ENCODE measurements at places on chromosomes 6 and 20. TPM values are rescaled to one million over a fixed set of nuclear protein-coding genes. Genes with fewer than 3 reads are reported as not detected.

- no peak for DNase-seq
Measured at GRCh38 chr6:110356778-110357177, 1.4 kb downstream of the METTL24 start.

DNA sequence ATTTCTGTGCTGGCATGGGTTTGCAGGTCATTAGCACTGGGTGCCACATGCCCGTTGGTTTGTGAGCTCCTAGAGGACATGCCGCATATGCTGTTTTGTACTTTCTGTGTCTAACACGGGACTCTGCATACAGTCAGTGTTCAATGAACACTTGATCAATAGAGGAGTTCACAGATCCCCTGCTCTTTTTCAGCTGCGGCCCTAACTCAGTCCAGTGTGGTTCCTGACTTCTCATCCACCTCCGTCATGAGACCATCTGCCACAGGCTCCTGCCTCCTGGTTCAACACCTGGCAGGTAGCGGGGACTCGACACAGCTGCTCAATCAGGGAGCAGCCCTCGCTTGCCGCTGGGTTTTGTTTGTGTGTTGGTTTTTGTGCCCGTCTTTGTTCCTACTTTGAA, 13.8 kb upstream of the BMP7 start:
- DNase-seq, result no peak

GRCh38 chr20:1623501-1624205, 3.8 kb upstream of the SIRPB1 start:
- no peak for DNase-seq

- DNase-seq, result no peak
Measured at GRCh38 chr6:150547502-150548222, 52.0 kb upstream of the PLEKHG1 start.

DNA sequence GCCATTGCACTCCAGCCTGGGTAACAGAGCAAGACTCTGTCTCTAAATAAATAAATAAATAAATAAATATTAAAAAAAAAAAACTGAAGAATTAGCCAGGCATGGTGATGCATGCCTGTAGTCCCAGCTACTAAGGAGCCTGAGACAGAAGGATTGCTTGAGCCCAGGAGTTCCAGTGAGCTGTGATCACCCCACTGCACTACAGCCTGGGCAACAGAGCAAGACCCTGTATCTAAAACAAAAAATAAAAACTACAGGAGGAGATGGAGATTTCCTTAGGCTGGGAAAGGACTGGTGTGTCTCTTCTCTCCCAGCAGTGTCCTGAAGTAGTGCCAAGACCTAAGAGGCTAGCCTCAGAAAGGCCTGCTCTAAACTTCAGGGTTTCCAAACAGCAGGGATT, 8.1 kb upstream of the GTF3C6 start:
- no peak for DNase-seq

DNA sequence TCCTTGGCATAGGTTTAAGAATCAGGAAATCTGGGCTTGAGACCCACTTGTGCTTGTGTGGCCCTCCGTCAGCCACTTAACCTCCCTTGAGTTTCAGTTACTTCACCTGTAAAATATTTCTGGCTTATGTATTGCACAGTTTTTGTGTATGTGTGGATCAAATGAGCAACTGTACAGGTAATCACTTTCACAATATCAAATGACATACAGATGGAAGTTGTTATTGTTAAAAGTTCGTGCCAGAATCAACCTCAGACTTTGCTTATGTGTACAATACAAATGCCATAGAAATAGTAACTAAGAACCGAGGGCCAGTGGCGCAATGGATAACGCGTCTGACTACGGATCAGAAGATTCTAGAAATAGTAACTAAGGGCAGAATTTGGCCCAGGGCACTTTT, 65.6 kb upstream of the KIF13A start:
- DNase-seq, result no peak

GRCh38 chr6:88992741-88993552, 29.5 kb upstream of the RNGTT start:
- DNase-seq, result no peak

DNA sequence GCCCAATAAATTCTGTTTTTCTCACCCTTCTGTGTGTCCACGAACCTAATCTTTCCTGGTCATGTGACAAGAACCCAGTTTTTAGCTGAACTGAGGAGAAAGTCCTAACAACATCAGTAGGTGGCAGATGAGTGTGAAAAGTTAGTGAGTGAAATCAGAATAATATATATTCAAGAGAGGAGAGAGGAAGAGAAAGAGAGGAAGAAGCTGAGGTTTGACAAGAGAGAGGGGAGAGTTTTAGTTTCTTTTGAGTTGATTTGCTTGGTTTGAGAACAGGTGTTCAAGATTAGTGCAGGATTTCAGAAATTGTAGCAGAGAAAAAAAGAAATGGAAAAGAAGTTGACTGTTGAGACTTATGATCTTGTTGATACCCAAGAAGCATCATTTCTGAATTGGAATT, 930.5 kb upstream of the FLRT3 start:
- no peak for DNase-seq

DNA sequence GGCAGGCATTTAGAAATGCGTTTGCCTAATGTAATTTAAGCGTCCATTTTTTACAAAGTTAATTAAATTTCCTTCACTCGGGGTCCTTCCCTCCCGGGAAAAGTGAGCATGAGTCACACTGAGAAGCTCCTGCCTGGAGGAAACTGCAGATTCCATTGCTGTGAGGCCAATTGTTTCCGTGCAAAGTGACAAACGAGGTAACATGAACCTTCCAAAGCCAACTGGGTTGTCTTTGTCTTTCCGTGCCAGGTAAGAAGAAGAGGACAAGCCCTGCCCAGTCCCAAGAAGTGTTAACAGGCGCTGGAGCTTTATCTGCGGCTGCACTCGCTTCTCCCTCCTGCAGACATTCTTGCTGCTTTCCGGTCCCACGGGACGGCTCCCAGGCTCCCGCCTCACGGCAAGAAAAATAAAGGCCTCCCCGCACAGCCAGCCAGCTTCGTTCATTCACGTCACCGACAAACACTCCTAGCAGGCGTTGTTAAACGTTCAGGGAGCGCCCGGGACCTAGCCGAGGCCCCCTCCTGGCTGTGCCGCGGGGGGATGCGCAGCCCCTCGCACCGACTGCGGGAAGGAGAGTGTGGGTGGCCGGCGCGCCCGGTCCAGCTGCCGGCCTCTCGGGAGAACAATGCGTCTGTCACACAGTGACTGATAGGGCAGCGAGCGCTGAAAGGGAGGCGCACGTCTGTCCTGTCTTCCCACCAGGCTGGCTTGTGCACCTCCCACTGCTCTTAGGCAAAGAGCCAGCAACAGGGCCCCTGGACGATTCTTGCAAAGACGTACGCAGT, 61.5 kb upstream of the HDDC2 start:
- DNase-seq, result peak; percentile 31

- DNase-seq, result no peak
Measured at GRCh38 chr6:111276736-111277135, 189.4 kb downstream of the SLC16A10 start.

Gene PET117
- polyA plus RNA-seq, result 16.0 TPM

Gene NEURL2
- polyA plus RNA-seq, result 11.7 TPM

Gene TRIM15
- polyA plus RNA-seq, result not detected

Gene PDSS2
- 11.1 TPM for polyA plus RNA-seq

Gene C2
- 10.0 TPM for polyA plus RNA-seq

Gene HLA-DRB1
- 107 TPM for polyA plus RNA-seq

Gene XKR7
- 0.03 TPM for polyA plus RNA-seq

Gene ZNF217
- polyA plus RNA-seq, result 21.4 TPM
